ENCODE measurements at places on chromosomes 7 and 10. TPM values are rescaled to one million over a fixed set of nuclear protein-coding genes. Genes with fewer than 3 reads are reported as not detected.

The SAP25 gene
- 0.52 TPM for total RNA-seq

- no peak for DNase-seq
These were observed 1.6 kb upstream of the RAMP3 start for GRCh38 chr7:45155941-45156340.

The AGR3 gene
- total RNA-seq: not detected

DNA sequence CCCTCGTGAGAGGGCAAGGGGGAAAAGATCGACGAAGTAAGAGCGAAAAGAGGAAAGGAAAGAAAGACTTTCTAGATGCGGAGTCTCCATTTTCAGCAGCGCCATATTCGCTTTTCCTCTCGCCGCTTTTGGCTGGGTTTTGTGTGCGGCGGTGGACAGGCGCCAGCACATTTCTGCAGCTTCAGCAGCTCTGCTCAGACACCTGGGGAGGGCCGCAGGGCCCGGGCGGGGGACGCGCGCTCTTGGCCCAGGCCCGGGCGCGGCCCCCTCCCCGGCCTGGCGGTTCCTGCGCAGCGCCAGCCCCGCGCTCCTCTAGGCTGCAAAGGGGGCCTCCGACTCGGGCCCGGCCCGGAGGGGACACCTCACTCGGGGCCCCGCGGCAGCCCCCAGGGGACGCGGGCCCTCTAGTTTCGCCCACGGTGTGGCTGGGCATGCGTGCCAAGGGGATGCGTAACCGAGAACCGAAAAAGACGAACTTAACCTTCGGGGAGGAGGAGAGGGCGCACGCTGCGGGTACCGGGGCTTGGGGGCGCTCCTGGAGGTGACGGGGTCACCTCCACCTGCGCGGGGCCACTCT, 34.5 kb upstream of the EBLN1 start:
- DNase-seq: no peak

DNA sequence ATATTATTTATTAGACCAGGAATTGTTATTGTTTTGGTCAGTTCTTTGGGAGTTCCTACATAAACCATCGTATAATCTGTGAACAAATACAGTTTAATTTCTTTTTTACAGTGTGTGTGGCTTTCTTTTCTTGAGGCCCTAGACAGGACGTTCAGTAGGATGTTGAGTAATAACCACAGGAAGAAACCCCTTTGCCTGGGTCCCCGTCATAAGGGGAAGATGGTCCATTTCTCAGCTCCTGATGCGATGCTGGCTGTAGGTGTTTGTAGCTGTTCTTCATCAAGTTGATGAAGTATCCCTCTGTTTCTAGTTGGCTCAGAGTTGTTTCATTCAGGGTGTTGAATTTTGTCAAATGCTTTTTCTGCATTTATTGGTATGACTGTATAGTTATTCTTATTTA, 219.7 kb upstream of the ADARB2 start:
- DNase-seq: no peak

DNA sequence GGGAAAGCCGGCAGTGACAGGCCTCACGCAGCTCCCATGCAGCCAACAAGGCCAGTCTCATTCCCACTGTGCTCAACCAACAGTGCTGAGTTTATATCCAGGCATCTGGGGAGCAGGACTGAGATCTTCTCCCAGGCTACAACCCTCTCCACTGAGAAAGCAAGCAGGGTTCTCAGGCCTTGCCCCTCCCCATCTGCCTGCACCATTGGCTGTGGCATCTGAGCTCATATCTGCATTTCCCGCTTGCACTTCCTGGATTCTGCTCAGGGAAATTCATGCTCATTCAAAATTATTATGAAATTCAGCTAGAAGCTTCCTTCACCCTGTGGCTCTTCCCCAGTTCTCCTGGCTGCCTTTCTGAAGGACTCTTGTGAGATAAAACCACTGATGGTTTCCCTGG, 1029.0 kb downstream of the GRM8 start:
- no peak for DNase-seq

The ZFYVE27 gene
- 15.0 TPM for total RNA-seq

DNA sequence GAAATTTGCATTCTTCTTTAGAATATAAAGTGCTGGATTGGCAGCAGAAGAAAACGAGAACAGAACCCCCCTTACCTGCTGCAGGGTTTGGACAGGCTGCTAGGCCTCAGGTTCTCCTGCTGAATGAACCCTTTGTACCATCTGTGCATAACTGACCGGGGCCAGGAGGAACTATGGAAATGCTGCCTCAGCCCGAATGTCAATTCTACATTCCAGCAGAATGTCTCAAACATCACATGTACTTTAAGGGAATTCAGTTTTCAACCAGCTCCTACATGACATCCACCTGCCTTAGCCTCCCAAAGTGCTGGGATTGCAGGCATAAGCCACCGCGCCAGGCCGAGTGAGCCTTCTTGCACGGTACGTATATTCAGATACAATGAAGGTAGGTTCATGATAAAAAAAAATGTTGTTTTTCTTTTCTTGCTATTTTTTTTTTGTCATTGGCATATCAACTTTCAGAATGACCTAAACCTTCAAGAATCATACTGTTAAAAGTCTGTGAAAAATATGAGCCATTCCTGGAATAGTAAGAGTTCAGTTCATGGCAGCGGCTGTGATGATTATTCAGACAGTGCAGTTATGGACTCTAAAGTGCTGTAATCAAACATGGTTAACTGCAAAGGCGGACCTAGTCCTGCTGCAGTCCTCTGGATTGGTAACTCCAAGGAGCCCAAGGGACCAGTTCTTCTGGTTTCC, 84.4 kb upstream of the TNS3 start:
- DNase-seq: no peak

The ICA1 gene
- 3.2 TPM for total RNA-seq

- DNase-seq: no peak
These were observed 639.7 kb downstream of the AUTS2 start for GRCh38 chr7:70237831-70238575.

DNA sequence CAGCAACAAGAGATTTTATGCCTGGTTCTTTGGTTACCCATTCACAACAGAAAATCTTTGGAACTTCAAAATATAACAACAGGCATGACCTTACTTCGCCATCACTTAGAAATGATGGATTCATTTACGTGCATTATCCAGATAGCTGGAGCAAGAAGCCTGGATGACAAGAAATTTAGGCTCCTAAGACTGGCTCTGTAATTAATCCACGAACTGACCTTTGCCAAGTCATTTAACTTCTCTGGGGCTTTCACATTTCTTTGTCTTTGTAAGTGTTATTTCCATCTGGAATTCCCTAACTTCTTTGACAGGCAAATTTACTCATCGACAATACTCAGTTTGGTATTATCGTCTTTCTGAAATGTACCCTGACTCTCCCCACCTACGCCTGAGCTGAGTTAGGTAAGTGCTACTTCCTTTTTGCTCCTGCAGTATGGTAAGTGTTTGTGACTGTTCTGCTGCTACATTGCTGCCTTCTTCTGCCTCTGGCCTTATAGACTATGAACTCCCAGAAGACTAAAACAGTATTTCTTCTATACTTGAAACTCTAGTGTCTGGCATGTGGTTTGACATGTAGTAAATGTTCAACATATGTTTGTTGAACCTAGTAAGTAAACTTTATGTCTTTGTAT, 5.5 kb upstream of the MDFIC start:
- no peak for DNase-seq

- no peak for DNase-seq
These were observed 53.7 kb downstream of the KCNH2 start for GRCh38 chr7:150924369-150924781.

The EBF3 gene
- not detected for total RNA-seq

GRCh38 chr7:27992097-27992496, 188.5 kb downstream of the JAZF1 start:
- DNase-seq: no peak

The CHST3 gene
- total RNA-seq: 17.0 TPM

The SDK1 gene
- total RNA-seq: 4.8 TPM

The EPO gene
- not detected for total RNA-seq

DNA sequence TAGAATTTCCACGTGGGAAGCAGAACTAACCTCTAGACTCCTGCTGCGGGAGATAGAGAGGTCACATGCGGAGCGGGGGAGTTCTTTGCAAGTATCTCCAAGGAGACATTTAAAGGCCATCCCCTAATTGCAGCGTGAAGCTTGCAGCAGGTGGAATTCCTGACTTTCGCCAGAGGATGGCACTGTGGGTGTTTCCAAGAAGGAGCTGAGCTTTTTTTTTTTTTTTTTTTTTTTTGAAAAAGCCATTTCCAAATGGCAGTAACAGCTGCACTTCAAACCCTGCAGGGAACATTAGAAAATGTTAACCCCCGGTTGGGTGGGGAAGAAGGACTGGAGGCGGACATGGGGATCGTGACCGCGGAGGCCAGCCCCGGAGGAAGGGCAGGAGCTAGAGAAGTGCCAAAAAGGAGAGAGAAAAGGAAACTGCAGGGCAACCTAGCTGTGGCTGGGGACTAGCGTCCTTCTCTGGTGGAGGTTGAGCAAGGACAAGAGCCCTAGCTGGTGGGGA, 487.7 kb downstream of the TYW1 start:
- DNase-seq: peak; percentile 73

GRCh38 chr7:98664882-98665281, 47.8 kb downstream of the NPTX2 start:
- DNase-seq: no peak

The MSMB gene
- total RNA-seq: not detected

DNA sequence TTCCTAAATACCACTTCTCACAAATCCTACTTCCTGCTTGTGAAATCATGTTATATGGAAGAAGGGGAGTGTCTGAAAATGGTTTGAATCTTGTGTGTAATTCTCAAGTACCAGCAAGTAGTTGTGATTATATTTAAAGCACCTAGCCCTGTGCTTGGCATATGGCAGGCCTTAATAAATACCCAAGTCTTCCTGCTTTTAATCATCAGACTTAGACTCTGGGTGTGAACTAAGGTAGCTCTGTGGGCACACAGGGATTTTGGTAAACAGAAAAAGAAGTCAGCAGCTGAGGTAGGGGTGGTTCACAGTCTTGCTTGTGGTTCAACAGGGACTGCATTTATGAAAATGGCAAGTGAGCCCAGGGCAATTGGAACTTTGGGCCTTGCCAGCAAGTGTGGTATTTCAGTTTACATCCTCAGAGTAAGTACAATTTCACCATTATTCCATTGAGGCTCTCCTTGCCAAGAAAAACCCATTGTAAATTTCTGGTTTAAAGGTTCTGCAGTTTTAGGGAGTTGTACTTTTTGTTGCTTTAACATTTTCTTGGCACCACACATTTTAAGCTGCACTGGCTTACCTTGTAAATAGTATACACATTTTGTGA, 215.5 kb downstream of the AUTS2 start:
- DNase-seq: no peak

DNA sequence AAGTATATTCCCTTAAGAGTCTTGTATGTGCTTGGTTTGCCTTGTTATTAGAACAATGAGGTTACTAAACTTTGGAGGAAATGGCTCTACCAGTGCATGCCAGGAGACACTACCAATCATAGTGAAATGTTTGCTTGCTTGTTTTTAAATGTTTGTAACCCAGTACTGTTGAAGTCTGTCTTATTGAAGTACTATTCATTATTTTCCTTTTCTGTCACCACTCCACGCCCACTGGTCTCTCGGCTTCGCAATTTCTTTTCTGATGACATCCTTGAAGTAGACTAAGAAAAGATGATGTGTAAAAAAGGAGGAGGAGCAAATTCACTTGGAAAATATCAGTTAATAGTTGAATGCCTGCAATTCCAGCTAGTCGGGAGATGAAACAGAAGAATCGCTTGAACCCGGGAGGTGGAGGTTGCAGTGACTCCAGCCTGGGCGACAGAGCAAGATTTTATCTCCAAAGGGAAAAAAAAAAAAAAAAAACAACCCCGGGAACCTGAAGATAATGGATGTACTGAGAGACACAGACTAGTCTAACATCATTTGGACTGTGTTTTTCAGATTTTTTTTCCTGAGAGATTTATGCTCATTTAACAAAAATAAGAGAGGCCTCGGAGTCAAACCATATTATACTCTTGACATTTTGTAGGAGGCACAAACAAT, 959.4 kb downstream of the PCDH15 start:
- no peak for DNase-seq

DNA sequence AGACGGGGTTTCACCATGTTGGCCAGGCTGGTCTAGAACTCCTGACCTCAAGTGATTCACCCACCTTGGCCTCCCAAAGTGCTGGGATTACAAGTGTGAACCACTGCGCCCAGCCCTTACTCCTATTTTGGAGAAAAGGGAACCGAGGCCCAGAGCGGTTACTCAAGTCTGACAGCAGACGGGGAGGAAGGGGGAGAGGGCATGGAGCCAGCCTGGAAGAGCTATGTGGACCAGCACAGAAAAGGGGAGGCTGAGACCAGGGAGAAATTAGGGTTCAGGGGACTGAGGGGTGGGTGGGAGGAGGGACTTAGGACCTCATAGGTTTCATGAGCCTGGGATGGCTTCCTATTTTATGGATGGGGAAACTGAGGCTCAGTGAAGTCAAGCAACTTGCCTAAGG, 1.5 kb downstream of the SFRP5 start:
- no peak for DNase-seq

The SEMA3E gene
- 5.9 TPM for total RNA-seq

GRCh38 chr7:26663874-26664273, 200.5 kb downstream of the SKAP2 start:
- no peak for DNase-seq

DNA sequence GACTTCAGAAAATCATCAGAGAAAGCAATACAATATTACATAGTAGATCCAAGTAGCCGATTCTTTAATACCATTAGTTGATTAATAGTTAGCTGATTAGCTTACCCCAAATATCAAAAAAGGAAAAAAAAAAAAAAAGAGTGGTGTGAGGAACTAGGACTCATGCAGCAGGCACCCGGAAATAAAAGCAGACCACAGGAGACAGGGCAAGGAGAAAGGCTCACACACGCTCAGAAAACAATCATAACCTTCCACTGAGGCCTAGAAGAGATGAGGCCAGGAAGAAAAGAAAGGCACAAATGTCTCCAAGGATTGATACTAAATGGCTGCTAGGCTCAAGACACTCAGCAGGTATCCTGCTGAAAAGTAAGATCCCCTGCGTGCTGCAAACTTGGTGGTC, 25.9 kb downstream of the TRDMT1 start:
- no peak for DNase-seq

DNA sequence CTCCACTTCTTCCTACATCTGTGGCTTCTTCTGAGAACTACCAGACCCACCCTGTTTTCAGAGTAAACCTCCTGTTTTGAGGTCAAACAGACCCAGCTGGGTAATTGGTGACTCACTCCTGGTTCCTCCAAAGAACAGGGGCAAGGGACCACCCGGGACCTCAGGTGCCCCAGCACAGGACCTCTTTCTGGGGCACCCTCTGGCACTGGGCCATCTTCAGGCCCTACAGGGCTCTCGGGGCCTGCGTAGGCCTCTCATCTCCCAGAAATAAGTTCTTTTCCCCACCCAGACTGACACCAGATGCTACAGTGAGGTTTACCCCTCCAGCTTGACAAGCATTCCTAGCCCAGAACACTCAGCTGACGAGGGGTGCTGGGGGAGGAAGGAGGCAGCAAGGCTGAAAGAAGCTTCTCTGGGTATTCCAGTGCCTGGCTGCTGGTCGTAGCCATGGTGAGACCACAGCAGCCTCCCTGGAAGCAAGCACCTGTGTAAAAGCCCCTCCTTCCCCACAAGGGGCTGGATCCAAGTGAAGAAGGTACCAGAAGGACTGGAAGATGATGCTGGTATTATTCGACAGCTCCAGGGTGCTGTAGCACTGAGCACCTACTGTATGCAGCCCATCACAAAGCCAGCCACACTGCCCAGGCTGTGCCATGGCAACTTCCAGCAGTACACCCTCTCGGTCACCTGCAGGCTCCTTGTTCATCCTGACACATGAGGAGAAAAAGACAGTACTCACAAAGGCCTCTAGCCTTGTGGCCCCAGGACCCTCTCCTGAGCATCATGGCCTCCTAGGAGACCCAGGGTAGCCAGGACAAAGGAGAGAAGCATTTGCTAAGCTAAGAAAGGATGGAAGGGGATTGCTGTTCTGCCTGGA, 47.4 kb downstream of the ALOX5 start:
- no peak for DNase-seq

Measured in PC-3 (cell line).